ENCODE measurements at places on chromosomes 16 and 17.

DNA sequence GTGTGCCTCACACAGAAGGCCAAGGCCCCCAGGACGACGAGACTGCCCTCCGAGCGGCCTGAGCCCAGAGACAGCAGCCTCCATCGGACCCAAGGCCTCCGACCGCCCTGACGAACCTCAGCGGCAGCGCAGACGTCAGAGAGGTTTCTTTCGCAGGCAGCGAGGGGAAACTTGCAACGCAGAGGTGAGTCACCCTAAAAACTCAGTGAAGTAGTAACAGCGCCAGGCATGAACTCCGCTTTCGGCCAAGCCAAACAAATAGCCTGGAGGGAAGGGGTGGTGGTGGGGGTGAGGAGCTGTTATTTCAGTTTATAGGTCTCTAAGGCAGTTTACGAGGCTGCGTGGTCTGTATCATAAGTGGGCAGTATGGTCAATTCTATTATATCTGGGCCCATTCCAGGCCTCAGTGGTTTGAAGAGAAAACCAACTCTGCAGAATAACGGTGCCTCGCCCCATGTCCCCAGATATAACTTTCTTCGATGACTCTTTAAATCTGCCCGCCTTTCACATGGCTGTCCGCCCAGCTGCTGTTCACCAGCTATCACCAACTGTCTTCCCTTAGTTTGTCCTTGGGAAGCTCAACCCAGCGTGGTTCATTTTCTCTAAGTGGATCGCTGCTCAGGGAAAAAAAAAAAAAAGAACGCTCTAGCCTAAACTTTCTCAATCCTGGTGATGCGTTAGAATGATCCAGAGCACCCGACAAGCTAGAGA, 43.5 kb upstream of the FOXF1 start:
- peak; percentile 94 for DNase-seq
- H3K27ac ChIP-seq, result no peak overlapping the region
- no peaks in the 10 kb centered on the region for H3K36me3 ChIP-seq
- peaks cover 6% of the 10 kb centered on the region for H3K4me1 ChIP-seq

GRCh38 chr17:28518132-28518531, 12.0 kb downstream of the FOXN1 start:
- no peak for DNase-seq
- H3K4me1 ChIP-seq, result no peaks in the 10 kb centered on the region
- H3K4me3 ChIP-seq, result no peak overlapping the region
- H3K27me3 ChIP-seq, result peaks cover 13% of the 10 kb centered on the region
- H3K27ac ChIP-seq, result no peak overlapping the region

- H3K27ac ChIP-seq, result peak within 1 kb of the TSS; percentile 95
- no peaks in the 10 kb centered on the region for H3K27me3 ChIP-seq
- H3K4me3 ChIP-seq, result peak within 1 kb of the TSS; percentile 88
- DNase-seq, result peak; percentile 83
- H3K4me1 ChIP-seq, result peaks cover 43% of the 10 kb centered on the region
- no peaks in the 10 kb centered on the region for H3K36me3 ChIP-seq
Observed at GRCh38 chr17:62627219-62627903, at the start of gene MRC2. MRC2 (plus strand) TSS chr17:62627670; CDS start chr17:62627803, 133 bp downstream.

- H3K27ac ChIP-seq, result peak overlapping the region; percentile 74
- no peaks in the 10 kb centered on the region for H3K27me3 ChIP-seq
- peaks cover 48% of the 10 kb centered on the region for H3K36me3 ChIP-seq
- peak; percentile 93 for DNase-seq
Observed at GRCh38 chr16:70573451-70574121, 50.0 kb downstream of the SF3B3 start.

DNA sequence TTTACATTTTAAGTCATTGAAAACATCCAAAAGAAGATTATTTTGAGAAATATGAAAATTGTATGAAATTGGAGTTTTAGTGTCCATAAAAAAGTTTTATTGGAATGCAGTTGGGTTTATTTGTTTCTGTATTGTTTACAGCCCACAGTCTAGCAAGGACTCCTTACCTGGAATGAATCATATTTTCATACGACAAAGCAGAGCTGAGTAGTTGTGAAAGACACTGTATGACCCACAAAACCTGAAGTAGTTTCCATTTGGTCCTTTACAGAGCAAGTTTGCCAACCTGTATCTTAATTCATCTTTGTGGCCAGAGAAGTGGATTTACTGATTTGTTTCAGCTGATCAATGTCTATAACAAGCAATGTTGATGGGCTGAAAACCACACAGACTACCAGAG, 10.3 kb downstream of the CCL18 start:
- no peaks in the 10 kb centered on the region for H3K27me3 ChIP-seq
- no peaks in the 10 kb centered on the region for H3K4me1 ChIP-seq
- H3K27ac ChIP-seq, result no peak overlapping the region
